Esophagus squamous epithelium (tissue), 5 donors: ENCODE measurements at places on chromosomes 11 and 22.

DNA sequence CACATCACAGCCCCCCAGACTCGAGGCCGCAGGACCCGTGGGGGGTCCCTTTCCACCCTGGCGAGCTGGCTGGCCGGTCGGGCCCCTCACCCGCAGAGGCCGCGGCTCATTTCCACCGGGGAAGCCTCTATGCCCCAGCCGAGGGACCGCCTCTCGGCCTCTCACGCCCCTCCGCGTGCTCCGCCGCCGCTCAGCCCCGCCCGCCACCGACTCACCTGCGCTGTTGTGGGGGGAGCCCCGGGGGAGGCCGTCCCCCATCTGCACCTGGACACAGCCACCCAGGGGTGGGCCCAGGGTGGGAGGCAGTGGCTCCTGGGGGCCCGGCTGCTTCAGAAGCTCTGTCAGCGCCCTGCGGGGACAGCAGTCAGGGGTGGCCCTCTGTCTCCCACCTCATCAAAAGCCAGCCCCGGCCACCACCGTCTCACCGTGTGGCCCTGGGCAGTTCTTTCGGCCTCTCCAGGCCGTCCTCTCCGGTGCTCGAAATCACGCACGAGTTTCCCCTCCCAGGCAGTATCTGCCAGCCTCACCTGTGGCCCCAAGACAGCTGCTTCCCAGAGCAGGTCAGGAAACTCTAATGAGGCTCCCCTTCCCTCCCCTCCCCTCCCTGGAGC is 3.8 kb downstream of the SHISA8 start:
- no peak for DNase-seq

GRCh38 chr11:134150195-134150903 is 73.4 kb downstream of the NCAPD3 start:
- DNase-seq, result no peak

DNA sequence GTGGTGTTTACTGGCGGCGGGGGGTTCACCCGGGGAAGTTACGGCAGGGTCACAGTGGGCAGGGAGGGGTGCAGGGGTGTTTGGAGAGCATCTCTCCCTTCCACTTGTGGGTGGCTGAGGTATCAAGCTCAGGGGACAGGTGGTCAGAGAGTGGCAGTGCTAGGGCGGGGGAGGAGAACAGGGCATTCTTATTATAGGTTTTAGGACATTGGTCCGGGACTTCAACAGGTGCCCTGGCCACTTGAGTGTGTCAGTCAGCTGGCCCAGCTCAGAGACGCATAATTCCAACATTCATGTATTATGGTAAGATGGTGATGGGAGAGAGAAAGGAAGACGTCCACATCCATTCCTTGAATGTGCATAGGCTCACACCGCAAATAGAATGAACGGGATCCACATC is 101.7 kb downstream of the TEAD1 start:
- DNase-seq, result no peak

- no peak for DNase-seq
These were observed 96.4 kb upstream of the BIRC3 start for GRCh38 chr11:102220728-102221467.

DNA sequence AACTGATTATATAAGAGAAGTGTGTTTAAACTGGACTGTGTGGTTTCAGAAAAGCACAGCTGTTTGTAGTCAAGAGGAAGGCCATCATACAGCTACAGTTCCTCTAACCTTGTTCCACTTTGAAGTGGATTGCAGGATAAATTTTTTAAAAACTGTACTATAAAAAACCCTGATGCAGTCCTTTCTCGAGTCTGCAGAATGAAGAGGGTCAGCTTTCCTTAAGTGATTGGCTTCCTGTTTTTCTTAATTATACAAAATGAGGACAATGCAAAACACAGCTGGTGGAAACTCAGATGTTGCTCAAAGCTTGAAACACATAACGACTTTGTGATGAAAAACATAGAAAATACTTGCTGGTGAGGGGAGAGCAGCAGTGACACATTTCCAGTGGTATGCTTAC is 1060.5 kb downstream of the DLG2 start:
- DNase-seq, result no peak

DNA sequence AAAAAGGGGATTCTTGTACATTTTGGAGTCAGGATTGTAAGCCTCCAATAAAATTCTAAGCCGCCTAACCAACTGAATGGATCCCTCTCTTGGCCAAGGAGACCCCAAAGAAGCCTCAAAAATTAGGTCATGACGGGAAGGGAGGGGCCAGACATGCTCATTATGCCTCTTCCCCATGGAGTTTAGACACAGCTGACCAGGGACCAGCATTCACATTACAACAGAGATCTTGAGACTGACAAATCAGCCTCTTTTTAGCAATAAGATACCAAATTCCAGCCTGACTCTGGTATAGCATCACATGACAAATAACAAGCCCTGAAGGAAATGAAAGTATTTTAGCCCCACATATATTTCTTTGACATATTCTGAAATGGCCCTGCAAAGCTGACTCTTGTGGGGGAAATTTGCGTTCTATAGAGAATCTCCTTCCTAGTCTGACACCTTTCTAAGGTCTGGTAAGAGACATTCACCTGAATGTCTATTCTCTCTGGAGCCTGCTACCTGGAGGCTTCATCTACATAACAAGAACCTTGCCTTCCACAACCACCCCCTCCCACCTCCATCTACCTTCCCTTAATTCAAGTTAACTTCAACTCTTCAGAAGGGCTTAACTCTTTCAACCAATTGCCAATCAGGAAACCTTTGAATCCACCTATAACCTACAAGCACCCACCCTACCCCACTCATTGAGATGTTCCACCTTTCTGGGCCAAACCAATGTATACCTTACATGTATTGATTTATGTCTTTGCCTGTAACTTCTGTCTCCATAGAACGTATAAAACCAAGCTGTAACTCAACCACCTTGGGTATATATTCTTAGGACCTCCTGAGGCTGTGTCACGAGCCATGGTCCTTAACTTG is 10.3 kb downstream of the GAL start:
- DNase-seq, result no peak
